ENCODE measurements at places on chromosomes 1 and 21. TPM values are rescaled to one million over a fixed set of nuclear protein-coding genes. Genes with fewer than 3 reads are reported as not detected.

DNA sequence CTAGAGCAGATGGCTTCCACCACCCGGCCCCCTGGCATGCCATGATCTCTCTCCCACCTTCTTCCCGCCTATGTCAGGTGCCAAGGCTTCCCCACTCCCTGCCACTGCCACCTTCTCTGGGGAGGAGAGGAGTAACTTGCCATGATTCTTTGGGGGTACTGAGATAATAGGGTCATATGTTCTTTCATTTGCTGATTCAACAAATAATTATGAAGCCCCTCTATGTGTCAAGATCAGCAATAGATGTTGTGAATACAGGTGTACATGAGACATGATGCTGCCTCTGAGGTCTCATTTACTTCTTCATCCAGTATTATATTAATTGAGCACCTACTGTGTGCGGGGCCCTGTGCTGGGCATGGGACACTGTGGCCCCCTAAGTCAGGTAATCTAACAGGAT, 6.0 kb upstream of the VWA5B1 start:
- no peak for DNase-seq

DNA sequence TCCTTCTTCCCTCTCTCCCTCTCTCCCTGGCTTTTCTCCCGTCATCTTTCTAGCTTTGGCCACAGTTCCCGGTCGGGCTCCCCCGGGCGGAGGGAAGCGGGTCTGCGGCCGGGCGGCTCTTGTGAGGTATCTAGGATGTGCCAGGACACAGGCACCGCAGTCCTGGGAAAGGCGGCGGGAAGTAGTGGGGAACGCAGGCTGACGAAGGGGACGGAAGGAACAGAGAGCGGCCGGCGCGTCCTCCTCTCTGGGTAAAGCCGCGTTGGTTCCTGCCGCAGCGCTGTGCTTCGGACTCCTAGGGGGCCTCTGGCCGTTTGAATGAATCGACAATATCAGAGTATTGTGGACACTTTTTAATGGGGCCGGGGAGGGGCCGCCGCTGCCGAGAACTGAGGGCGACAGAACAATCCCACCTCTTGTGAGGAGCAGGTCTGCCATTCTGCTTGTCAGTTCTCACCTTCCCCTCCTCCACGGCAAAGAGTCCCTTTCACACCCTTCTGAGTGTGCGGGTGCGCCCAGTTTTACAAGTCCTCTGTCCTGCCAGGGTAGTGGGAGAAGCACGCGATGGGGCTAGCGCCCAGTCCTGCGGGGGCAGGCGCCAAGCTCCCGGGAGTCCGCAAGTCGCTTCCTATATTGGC, 1.2 kb upstream of the LHX9 start:
- peak; percentile 61 for DNase-seq

DNA sequence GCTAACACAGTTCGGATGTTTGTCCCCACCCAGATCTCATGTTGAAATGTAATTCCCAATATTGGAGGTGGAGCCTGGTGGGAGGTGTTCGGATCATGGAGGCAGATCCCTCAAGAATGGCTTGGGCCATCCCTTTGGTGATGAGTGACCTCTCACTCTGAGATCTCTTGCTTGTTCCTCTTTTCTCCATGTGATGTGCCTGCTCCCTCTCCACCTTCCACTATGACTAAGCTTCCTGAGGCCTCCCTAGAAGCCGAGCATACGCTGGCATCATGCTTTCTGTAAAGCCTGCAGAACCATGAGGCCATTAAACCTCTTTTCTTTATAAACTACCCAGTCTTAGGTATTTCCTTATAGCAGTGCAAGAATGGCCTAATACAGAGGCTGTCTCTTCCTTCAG, 8.1 kb upstream of the PLA2G5 start:
- no peak for DNase-seq

- no peak for DNase-seq
These were observed 72.7 kb upstream of the ACTL8 start for GRCh38 chr1:17682400-17682799.

- no peak for DNase-seq
These were observed 28.2 kb upstream of the ATP1B1 start for GRCh38 chr1:169078163-169078883.

GRCh38 chr1:1921901-1922701, 3.0 kb upstream of the TMEM52 start:
- no peak for DNase-seq

GRCh38 chr1:54456921-54457529, 50.8 kb upstream of the SSBP3 start:
- DNase-seq: no peak

DNA sequence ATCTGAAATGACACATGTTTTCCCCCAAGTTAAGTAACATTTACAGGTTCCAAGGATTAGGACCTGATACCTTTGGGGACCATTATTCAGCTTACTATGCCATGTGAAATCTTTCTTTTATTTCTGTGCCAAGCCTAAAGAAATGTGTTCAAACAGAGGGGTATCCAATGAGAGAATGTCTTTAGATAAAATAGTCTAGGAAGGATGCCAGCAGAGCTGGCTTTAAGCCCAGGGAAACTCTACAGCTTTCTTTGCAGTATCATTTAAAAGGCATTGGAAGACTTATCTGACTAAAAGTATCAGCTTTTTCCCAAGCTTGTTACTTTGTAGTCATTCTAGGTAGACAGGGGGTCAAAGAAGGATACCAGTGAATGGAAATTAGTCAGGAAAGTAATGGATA, 860.4 kb downstream of the PLA2G4A start:
- DNase-seq: peak; percentile 90

DNA sequence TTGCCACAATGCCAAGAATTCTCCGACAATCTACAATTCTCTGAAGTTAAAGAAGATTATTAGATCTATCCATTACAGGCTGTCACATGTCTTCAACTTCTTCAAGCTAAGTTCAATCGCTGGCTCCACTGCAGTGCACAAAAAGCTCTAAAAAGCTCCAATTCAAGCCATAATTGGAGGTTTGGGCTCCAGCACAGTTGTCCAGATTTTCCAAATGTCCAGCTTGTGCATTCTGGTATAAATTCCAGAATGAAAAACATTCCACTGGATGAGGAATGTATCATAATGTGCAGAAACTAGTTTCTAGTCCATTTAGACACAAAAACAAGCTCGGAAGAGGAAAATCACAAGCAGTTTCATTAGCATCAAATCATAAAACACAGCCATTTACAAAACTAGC, 138.6 kb downstream of the NRIP1 start:
- no peak for DNase-seq

DNA sequence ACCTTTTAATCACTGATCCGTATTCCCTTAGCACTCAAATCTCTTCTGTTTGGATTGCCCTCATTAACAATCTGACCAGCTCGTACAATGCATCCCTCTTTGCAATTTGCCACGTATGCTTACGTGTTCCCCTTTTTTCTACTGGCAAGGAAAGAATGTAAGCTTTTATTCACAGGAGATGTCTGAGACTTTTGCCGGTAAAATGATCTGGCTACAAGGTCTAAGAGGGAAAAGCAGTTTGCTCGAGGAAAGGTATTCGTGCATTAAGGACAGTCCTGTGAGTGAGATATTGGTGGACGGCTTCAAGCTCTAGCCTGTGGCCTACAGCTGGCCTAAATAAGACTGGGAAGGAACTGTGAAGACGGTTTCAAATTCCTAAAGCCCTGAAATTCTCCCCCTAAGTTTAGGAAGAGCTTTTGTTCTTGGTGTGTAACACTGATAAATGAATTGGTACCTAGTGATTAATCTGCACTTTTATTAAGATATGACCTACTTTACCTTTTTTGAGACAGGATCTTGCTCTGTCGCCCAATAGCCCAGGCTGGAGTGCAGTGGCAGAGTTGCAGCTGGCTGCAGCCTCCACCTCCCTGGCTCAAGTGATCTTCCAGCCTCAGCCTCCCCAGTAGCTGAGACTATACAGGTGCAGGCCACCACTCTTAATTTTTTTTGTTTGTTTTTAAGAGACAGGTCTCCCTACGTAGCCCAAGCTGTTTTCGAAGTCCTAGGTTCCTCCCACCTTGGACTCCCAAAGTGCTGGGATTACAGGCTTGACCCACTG, 895 bp upstream of the UBR4 start:
- DNase-seq: peak; percentile 36

DNA sequence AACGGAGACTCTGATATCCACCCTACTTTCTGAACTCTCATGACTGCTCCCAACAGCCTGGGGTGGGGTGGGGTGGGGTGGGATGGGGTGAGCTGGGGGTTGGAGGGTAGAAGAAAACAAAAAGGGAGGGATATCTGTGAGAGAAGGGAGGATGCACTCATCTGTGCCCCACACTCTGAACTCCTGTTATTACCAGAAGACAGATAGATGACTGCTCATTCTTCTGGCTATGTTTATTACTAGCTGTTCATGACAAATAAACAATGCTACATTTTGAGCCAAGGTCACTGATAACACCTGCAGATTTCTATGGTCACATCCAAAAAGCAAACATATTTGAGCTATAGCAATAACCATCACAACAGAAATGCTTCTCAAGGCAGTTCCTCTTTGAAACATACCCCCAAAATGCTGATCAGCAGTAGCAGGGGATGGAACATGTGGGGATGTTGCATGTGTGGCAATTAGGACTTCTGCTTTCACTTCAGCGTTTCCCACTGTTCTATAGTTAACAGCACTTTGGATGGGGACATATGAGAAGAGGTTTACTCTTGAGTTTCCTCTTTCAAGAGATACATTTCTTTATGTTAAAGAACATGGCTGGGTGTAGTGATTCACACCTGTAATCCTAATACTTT, 43.3 kb downstream of the GPR3 start:
- no peak for DNase-seq

- peak; percentile 37 for DNase-seq
These were observed 5.5 kb downstream of the NCAM2 start for GRCh38 chr21:21003701-21004100.

GRCh38 chr1:208141610-208142192, 102.5 kb downstream of the PLXNA2 start:
- no peak for DNase-seq

DNA sequence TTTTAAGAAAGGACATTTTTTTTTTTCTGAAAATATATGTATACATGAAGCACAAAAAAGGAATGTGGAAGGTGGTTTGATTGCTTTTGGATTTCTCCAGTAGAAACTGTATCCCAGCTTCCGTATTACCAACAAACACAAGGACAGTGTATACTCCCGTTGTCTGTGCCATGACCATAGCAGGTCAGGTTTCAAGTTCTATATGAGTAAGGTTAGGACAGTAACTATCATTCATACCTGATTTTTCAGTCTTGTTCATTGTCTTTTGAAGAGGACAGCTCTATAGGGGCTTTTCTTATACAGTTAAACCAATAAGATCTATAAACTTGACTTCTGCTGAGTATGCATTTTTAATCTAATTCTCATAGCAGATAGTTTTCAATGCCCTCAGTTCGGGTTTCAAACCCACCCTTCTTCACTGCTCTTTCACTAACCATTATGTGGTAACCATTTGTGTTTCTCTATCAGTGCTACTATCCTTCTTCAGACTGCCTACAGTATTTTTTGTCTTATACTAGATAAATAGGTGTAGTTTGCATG, 19.6 kb downstream of the UBAP2L start:
- no peak for DNase-seq

- no peak for DNase-seq
These were observed 28.8 kb downstream of the SLC5A9 start for GRCh38 chr1:48251323-48251722.

DNA sequence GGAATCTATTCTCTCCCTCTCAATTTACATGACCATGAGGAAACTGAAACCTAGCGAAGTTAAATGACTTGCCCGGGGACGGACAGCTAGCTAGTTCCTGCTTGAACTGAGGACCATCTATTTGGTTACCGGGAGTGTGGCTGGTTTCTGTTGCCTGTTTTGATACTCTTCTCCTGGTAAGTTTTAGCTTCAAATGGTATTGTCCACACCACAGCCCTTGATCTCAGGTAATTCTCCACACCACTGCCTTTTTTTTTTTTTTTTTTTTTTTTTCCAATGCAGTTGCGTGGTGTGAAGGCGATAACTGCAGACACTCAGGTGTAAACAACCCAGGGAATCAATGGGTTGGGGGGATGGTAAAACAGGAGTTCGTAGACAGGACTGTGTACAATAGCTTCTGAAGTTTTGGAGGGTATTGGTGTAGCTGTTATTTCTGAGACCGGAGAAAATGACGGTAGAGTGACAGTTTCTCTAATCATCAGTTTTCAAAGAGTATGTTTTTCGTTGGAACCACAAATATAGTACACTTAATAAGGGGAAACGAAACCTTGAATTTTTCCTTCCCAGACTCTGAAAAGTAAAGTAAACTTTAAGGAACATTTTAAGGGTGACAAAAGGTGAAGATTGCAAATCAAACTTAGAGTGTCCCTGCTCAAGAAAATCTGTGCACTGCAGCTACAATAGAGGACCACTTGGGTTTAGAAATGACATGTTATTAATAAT, 125.3 kb upstream of the CACYBP start:
- DNase-seq: no peak

GRCh38 chr1:28577738-28578536, 14.1 kb upstream of the RAB42 start:
- no peak for DNase-seq

DNA sequence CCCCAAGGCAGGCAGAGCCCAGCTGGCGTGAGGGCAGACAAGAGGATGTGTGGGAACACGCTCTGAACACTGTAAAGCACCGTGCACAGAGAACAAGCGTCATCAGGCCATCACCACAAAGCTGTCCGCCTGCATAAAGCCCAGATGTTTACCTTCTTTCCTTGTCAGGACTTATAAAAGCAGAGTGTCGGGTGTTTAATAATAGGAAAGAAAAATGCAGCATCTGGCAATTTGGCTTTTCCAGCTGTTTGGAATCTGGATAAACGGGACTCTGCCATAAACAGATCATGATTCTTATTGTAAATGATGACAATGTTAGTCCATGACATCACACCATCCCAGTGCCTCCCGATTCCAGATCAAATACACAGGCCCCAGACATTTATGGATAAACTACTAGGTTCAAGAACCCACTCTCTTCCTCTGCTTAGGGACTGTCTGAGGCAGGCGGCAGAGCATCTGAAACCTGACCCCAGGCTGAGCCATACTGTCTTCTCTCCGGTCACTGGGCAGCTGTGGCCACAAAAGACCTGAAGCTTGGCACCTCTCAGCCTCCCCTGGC, 4.2 kb downstream of the GLIS1 start:
- peak; percentile 94 for DNase-seq

DNA sequence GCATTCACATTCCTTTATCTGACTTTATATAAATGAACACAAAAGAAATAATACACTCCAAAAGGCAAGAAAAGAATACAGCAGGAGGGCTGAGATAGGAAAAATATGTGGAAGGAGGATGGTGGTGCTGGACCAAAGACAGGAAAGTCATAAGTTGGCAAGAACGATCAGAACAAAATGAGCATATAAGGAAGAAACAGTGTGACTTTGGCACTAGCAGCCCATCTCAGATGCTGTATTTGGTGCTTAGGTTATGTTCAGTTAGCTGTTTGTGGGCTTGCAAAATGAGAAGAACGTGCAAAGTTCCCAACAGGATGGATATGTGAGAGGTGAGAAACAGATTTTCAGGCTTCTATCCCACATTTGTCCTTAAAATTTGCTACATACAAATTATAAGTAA, 719.8 kb upstream of the ADGRL4 start:
- DNase-seq: no peak

The SCAF4 gene
- 5.0 TPM for total RNA-seq

The C8B gene
- total RNA-seq: not detected

The CFAP45 gene
- 0.72 TPM for total RNA-seq

The CCDC24 gene
- 1.4 TPM for total RNA-seq

The CYP4X1 gene
- total RNA-seq: not detected

The EPHA2 gene
- 24.0 TPM for total RNA-seq

The LCE2A gene
- total RNA-seq: not detected

Data from IMR-90 (cell line).